Calu3 (cell line): ENCODE measurements at places on chromosomes 3 and 15. TPM values are rescaled to one million over a fixed set of nuclear protein-coding genes. Genes with fewer than 3 reads are reported as not detected.

DNA sequence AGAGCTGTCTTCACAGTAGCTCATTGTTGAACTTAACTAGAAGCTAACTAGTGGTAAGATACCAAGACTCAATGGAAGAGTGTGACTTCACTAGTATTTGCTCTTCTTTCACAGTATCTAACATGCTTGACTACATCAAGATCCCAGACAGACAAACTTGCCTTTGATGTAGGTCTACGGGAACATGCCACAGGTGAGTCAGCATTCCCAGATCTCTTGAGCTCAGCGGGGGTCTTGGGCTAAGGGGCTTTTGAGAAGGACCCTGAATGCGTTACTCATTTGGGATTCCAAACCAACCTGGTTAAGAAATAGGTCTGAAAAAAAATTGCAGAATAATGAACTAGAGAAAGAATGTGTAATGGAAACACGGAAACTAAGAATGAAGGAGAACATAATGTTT is 222.4 kb downstream of the RYR3 start:
- H3K27me3 ChIP-seq: peaks cover 25% of the 10 kb centered on the region
- no peaks in the 10 kb centered on the region for H3K36me3 ChIP-seq
- no peak overlapping the region for H3K27ac ChIP-seq
- no peak overlapping the region for H3K4me3 ChIP-seq
- no peaks in the 10 kb centered on the region for H3K4me1 ChIP-seq

DNA sequence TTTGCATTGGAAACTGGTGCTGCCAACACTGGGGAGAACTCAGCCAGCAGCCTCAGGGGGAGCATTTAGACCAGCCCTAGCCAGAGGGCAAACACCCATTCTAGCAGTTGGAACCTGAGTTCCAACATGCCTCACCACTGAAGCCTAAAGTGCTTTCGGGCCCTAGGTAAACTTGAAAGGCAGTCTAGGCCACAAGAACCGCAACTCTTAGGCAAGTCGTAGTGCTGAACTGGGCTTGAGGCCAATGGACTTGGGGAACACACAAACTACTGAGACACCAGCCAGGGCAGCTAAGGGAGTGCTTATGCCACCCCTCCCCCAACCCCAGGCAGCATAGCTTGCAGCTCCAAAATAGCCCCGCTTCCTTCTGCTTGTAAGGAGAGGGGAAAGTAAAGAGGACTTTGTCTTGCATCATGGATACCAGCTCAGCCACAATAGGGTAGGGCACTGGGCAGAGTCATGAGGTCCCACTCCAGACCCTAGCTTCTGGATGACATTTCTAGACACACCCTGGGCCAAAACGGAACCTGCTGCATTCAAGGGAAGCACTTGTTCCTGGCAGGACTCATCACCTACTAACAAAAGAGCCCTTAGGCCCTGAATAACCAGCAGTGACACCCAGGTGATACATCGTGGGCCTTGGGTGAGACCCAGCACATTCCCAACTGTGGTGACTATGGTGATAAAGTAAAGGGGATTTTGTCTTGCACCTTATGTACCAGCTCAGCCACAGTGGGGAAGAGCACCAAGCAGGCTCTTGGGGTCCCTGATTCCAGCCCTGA is 37.3 kb upstream of the TEX9 start:
- H3K36me3 ChIP-seq: no peaks in the 10 kb centered on the region
- H3K27me3 ChIP-seq: peaks cover 5% of the 10 kb centered on the region
- no peaks in the 10 kb centered on the region for H3K4me1 ChIP-seq
- no peak overlapping the region for H3K4me3 ChIP-seq

- no peaks in the 10 kb centered on the region for H3K4me1 ChIP-seq
- H3K36me3 ChIP-seq: no peaks in the 10 kb centered on the region
- peaks cover 79% of the 10 kb centered on the region for H3K27me3 ChIP-seq
- DNase-seq: peak; percentile 8
These were observed 66.6 kb upstream of the IGF1R start for GRCh38 chr15:98581715-98582114.

DNA sequence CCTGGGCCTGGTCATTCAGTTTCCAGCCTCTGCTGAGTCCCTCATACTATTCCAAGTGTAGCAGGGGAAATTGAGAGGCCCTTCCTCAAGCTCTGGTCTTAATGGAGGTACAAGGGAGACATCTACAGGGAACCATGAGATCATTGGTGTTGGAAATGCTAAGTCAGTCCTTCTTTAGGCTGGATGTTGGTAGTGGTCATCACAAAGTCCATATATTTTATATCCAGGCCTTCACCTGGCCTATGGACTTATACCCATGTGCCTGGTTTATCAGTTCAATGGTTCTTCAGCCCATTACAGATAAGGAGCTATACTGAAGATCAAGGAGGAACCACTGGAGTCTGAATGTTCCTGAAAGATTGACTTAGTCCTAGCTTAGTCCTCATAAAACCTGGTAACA is 135.0 kb downstream of the STAG1 start:
- no peak overlapping the region for H3K4me3 ChIP-seq
- H3K27ac ChIP-seq: peak overlapping the region; percentile 66
- DNase-seq: no peak
- H3K27me3 ChIP-seq: no peaks in the 10 kb centered on the region

DNA sequence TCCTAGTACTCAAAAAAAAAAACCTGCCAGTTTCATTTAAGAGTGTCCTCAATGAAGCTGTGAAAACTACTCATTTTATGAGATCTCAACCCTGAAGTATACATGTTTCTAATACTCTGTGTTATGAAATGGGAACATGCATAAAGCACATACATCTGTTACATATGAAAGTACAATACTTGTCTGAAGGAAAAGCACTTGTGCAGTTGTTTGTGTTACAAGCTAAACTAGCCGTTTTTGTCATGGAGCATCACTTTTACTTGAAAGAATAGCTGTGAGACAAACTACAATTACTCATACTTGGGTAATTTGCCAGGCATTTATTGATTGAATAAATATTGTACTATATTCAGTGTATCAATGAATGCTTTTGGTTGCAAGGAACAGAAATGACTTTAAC is 72.7 kb downstream of the TIPARP start:
- H3K27ac ChIP-seq: no peak overlapping the region
- no peak for DNase-seq
- no peaks in the 10 kb centered on the region for H3K36me3 ChIP-seq
- H3K4me3 ChIP-seq: no peak overlapping the region
- no peaks in the 10 kb centered on the region for H3K27me3 ChIP-seq
- no peaks in the 10 kb centered on the region for H3K4me1 ChIP-seq

DNA sequence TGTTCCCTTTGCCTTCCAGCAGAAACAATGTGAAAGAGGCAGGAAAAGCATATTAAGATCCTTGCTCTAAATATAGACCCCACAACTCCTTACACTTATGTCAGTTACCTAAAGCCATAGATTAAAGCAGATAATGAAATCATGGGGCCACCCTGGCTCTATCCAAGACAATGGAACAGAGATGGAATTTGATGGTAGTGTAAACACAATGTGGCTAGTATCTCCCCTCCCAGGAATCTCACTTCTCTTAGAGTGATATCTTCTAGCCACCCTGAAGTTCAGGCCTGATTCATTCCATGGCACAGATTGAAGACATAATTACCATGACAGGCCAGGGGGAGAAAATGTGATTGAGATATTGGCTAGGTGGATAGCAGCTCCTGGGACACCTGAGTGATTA is 32.6 kb downstream of the GALNT15 start:
- no peak overlapping the region for H3K27ac ChIP-seq
- no peaks in the 10 kb centered on the region for H3K4me1 ChIP-seq
- H3K36me3 ChIP-seq: no peaks in the 10 kb centered on the region
- peaks cover 45% of the 10 kb centered on the region for H3K27me3 ChIP-seq

Gene LRRC15
- 0.05 TPM in 1 of 2 replicates, not detected in the other for total RNA-seq

DNA sequence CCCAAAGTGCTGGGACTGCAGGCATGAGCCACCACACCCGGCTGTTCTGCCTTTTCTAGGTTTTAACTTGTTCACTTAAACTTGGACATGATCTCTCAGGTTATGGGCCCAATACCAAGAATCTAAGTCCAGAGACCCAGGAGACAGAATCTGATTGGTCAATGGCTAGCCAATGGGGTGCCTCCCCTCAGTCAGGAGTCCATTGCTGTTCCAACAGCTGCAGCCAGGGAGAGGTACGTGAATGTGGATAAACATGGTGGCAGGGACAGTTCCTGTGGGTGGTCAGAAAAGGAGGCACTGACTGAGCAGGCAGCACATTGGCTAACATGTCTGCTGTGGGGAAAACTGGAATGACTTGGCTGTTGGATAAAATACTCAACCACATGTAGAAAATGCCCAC is 140.3 kb downstream of the RPLP1 start:
- no peak overlapping the region for H3K27ac ChIP-seq
- peaks cover 65% of the 10 kb centered on the region for H3K27me3 ChIP-seq
- H3K4me3 ChIP-seq: no peak overlapping the region

DNA sequence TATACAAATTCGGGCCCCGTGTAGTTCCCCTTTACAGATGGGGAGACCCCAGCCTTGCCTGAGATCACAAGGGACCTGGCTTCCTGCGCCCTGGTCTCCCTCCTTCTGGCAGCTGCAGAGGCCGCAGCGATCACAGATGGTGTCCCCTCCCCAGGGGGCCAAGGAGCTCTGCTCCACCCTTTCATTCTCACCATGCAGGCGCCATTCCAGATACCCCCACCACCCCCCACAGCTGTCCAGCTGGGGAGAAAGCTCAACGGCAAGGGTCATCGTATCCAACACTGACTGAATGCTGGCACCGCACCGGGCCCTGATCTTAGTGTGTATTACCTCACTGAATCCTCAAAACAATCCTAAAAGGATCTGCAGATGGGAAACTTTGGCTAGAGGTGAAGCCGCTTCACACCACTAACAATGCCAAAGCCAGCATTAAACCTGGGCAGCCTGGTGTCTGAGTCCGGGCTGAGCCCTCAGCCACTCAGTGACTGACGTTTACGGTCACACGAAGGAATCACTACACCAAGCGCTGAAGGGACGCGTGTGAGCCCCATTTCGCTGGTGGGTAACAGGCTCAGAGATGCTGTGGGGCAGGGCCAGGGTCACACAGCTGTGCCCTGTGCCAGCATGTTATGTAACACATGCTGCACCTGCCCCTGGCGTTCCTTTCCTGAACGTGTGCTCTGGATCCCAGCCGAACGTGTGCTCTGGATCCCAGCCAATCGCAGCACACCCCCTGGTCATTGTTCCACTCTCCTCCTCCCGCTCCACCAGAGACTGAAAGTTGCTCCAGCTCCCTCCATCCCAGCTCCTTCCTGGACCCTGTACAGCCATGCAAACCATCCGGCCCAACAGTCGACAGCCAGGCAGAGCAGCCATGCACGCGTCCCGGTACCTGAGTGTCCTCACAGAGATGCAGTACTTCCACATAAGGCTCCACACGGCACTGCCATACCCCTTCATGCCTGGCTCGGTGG is 51.8 kb downstream of the IQSEC1 start:
- peak; percentile 13 for DNase-seq
- peaks cover 17% of the 10 kb centered on the region for H3K27me3 ChIP-seq
- peak overlapping the region; percentile 10 for H3K27ac ChIP-seq
- H3K36me3 ChIP-seq: peaks cover 11% of the 10 kb centered on the region
- peak overlapping the region; percentile 57 for H3K4me3 ChIP-seq
